ENCODE measurements at places on chromosomes 6 and 20. TPM values are rescaled to one million over a fixed set of nuclear protein-coding genes. Genes with fewer than 3 reads are reported as not detected.

HAO1 gene
- total RNA-seq: 0.07 TPM

DNA sequence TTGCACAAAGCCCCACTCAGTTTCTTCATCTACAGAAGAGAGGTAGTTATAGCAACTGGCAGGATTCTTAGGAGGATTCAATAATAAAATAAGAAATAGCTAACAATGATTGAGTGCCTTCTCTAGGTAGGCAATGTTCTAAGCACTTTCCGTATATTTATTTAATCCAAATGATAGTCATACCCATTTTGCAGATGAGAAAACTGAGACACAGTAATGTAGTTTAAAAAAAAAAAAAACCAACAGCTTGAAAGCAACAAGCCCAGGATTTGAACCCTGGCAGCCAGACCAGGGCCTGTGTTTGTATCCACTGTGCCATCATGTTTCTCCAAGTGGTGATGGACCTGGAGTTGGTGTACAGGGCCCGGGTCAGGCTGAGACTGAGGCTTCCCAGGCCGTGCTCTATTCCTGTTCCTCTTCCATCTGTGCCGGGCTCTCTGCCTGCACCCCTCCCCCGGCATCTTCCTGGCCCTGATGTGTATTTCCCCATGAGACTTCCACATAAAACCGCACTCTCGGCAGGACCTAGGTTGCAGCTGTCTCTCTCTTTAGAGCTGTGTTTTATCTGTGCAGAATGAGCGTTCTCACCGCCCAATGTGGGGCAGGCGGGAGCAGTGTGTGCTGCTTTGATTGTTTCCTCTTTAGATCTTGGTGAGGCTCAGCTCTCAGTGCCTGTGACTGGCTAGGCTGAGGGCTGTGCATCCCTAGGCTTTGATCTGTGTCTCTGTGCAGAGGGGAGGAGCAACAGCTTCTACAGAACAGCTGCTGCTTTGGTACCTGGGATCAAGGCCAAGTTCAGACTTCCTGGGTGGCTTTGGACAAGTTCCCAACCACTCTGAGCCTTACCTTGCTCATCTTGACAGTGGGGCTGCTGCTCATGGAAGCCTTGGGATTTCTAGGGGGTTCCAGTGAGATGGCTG lies 49.5 kb downstream of the TOX2 start:
- DNase-seq: no peak

TREML2 gene
- total RNA-seq: not detected

DNA sequence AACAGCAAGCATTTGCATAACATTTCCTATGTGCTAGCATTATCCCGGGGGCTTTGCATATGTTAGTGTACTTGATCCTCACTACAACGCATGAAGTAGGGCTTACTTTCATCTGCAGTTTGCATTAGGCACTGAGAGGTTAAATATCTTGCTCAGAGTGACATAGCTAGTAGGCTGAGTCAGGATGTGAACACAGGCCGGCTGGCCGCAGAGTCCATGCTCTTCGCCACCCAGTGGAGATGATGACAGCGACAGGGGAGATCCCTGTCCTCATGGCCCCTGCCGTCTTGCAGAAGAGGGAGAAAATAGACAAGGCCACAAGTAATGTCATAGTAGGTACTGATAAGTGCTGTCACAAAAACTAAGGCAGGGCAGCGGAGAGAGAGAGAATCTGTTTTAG lies 46.9 kb downstream of the LYRM4 start:
- DNase-seq: no peak

- DNase-seq: no peak
Measured at GRCh38 chr6:55772730-55773129, 102.7 kb downstream of the BMP5 start.

- DNase-seq: no peak
Measured at GRCh38 chr6:98836025-98836961, 1.9 kb downstream of the POU3F2 start.

AMD1 gene
- 73.6 TPM for total RNA-seq

TINAG gene
- not detected for total RNA-seq

BEND6 gene
- total RNA-seq: 1.2 TPM

GRCh38 chr20:57664924-57665588 lies 44.8 kb downstream of the PMEPA1 start:
- no peak for DNase-seq

GRCh38 chr6:155270561-155271091 lies 6.8 kb downstream of the CLDN20 start:
- DNase-seq: no peak

RUNX2 gene
- total RNA-seq: not detected

DNA sequence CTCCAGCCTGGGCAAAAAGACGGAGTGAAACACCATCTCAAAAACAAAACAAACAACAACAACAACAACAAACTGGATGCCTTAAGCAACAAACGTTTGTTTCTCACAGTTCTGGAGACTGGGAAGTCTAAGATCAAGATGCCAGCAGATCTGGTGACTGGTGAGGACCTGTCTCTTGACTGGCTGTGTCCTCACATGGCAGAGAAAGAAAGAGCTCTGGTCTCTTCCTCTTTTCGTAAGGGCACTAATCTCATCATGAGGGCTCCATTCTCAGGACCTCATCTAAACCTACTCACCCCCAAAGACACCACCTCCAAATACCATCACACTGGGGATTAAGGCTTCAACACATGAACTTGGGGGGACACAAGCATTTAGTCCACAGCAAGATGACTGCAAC lies 13.5 kb upstream of the GFOD1 start:
- DNase-seq: no peak

DNA sequence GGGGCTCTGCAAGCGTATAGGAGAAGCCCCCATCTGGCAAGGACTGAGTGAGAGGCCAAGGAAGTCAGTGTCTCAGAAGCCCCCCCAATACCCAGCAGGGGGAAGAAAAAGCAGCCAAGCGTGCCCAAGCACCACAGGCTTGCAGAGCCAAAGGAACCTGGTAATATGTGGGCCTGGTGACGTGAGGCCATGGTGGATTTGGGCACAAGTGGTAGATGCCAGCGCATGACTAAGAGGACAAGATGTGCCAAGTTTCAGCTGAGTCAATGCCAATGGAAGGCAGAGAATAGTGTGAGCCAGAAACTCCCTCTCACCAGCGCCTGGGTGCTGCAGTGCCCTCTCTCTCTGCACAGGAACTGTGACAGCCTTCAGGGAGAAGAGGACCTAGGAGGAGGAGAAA lies 110.0 kb downstream of the QRSL1 start:
- no peak for DNase-seq

TRIM40 gene
- not detected for total RNA-seq

DNA sequence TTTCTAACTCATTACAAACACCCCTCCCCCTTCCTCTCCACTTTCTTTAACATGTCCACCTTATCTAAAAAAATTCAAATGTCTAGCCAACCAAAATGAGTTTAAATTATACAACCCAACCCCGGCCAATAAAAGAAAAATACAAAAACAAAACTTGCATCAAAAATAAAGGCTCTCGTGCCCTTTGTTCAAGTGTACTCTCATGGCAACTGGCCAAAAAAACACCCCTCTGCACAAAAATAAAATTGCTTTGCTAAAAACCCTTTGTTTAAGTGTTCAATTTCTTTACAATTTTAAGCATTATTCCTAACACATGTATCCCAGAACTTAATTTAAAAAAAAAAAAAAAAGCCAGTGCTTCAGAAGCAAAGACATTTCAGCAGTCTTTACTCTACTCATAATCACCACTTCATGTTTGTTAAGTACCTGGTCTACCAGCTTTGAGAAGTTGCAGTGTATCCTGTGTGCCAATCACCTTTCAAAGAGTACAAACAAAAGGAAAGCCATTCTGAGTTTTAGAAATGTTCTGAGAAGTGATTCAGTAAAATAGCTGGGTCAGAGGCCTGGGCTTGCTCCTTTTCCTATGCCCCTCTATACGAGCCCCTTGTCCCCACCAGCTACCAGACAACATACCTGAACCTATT lies 87.5 kb downstream of the MDN1 start:
- no peak for DNase-seq

FBXL4 gene
- total RNA-seq: 8.2 TPM

GRCh38 chr20:9145142-9145541 lies 76.3 kb downstream of the PLCB4 start:
- no peak for DNase-seq

PBX2 gene
- 41.8 TPM for total RNA-seq

DNA sequence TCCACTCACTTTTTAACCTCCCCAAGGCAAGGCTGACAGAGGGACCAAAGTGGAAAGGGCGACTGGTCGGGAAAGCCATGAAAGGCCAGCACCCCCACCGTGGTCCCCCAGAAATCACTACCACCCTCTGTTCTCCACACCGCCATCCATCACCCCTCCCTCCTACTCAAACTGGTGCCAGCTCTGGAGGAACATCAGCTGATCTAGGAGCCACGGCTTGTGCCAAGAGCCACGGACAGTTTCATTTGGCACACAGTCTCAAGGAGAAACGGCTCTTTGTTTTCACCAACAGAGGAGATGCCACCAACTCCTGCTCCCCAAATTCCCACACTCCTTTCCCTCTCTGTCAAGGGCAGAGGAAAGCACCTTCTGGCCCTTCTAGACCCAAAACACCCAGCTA lies 26.0 kb downstream of the TBC1D7 start:
- no peak for DNase-seq

PPIL6 gene
- total RNA-seq: 0.49 TPM

UBE2C gene
- 51.4 TPM for total RNA-seq

DSN1 gene
- 20.6 TPM for total RNA-seq

- DNase-seq: no peak
Measured at GRCh38 chr6:42173101-42173500, at the start of gene GUCA1A. GUCA1A (plus strand) TSS chr6:42173364; CDS start chr6:42173614, 250 bp downstream.

DNA sequence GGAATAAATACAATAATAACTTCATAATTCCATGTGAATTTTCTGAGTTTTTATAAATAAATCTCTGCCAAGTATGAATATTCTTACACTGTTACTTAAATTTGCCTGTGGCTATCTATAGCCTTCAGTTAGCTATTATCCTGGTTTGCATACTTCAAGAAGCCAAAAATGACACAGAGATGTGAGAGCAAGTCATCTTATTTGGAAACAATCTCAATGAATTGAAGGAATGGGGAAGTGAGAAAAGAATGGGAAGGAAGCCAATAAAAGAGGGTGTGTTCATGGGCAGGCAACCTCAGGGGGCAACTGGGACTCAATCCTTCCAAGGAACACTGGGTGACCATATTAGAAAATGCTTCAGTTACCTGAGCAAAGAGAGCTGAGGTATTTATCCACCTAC lies 9.9 kb downstream of the HAO1 start:
- no peak for DNase-seq

- DNase-seq: no peak
Measured at GRCh38 chr6:133446789-133447188, 205.6 kb downstream of the EYA4 start.

SLC35F1 gene
- total RNA-seq: not detected

DNA sequence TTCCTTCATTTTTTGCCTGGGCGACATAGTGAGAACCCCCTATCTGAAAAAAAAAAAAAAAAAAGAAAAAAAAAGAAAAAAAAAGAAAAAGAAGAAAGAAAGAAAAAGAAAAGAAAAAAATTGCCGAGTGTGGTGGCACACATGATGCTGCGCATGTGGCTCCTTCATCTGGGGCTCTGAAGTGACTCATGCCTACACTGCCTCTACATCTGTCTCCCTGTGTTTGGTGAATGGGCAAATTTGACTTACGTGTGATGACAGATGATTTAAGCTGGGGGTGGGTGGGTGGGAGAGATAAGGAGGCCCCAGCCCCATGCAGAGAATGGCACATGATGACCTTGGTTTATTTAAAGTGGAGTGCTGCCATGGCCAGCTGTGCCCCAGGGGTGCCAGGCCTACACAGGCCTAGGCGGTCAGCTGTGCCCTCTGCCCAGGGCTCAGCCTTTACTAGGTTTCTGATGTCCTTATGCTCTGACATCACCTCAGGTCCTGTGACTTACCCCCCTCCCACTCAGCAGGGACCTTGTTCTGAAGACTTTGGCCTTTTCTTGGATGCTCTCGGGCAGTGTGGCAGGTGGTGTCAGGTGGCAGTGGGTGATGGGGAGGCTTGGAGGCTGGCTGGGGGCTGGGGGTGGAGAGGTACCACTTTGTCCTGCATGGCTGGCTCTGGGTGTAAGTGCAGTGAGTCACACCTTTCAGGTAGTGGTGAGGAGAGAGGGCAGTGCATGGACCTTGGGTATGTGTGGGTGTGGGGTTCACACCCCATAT lies 41.1 kb downstream of the VEGFA start:
- DNase-seq: no peak

GRCh38 chr6:159633196-159633595 lies 59.8 kb downstream of the SOD2 start:
- no peak for DNase-seq

VNN1 gene
- not detected for total RNA-seq

DNA sequence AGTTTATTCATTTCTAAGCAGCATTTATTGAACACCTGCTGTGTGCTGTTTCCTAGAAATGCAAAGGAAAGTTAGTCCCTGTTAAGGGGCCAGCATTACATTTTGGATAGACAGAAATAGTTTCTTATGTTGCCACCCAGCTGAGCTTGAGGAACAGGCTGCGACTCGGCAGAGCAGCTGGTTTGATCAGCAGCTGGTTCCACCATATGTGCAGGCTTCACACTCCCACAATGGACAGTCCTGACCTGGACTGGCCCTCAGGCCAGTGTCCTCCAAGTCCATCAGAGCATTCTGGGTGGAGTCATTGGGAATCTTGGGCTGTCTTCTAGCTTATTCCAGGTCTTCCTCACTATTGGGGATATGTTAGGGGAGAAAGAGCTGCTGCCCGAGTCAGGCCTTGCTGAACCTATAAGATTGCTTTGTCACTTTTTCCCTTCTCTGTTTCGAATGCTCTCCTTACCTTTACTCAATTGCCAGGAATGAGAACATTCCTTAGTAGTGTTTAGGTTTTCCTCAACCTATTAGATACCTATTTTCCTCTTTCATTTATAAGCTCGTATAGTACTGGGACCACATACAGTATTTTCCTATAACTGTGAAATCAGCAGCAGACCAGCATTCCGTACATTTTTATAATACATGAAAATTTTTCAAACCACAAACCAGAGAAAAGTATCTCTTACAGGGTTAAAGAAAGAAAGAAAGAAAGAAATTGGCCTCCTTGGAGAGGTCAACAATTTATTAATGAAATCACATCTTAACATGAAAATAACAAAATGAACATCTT lies 203.0 kb downstream of the FARS2 start:
- DNase-seq: no peak

DNA sequence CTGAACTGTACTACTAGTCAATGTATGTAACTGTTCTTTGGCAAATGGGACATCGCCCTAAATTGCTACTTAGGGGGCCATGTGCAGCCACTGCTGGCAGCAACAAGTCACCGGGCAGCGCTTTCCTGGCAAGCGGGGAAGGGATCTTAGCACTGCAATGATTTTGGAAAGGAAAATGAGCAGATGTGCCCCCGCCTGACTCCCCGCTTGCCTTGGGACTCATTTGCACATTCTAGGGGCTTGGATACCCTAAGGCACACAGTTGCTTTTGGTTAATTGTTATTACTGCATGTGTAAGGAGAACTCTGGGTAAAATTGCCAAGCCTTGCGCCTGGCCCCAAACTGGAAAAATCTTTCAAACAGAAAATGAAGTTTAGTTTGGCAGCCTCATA lies 32.2 kb downstream of the CD83 start:
- no peak for DNase-seq
